ENCODE measurements at places on chromosomes 3 and 15. TPM values are rescaled to one million over a fixed set of nuclear protein-coding genes. Genes with fewer than 3 reads are reported as not detected.

The PTPRG gene
- not detected for total RNA-seq

The CRTAP gene
- total RNA-seq: 84.4 TPM

The SV2B gene
- total RNA-seq: 0.03 TPM

The ANKRD34C gene
- not detected for total RNA-seq

The REC114 gene
- total RNA-seq: not detected

The GCNT3 gene
- not detected for total RNA-seq

The PCLAF gene
- 0.39 TPM for total RNA-seq

DNA sequence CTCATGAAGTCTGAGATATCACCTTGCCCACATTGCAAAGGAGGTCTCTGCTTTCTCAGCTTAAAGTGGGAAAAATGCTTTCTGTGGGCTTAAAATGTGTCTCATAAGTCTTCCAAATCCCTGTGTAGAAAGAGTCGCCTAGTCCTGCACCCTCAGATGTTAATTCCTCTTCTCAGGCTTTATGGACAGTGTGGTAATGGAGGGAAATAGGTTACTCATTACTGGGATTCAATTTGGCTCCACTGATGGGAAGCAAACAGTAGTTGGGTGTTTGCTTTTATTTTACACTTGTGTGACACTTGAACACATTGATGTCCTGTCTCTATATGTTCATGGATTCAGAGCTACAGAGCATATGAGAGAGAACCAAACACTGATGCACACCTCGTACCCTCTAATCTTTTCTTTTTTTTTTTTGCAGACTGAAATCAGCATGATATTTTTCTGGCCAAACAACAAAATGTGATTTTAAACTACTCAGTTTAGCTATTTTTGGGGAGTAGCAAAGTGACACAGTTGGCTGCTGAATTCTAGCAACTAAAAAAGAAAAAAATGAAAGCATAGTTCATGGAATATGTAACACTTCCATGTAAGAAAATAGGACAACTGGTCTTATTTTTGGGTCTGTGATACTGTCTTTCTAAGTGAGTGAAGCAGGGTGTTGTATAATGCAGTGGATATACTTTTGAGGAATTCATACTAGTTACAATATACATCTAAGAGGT is 8.6 kb downstream of the PTPRG start:
- no peaks in the 10 kb centered on the region for H3K4me1 ChIP-seq
- H3K36me3 ChIP-seq: no peaks in the 10 kb centered on the region
- no peaks in the 10 kb centered on the region for H3K27me3 ChIP-seq
- H3K27ac ChIP-seq: no peak overlapping the region
- no peak overlapping the region for H3K4me3 ChIP-seq
- no peak for DNase-seq

GRCh38 chr3:65930648-65931047 is 108.1 kb downstream of the MAGI1 start:
- no peak for DNase-seq
- no peaks in the 10 kb centered on the region for H3K36me3 ChIP-seq
- no peak overlapping the region for H3K4me3 ChIP-seq
- H3K4me1 ChIP-seq: no peaks in the 10 kb centered on the region
- no peak overlapping the region for H3K27ac ChIP-seq
- no peaks in the 10 kb centered on the region for H3K27me3 ChIP-seq

DNA sequence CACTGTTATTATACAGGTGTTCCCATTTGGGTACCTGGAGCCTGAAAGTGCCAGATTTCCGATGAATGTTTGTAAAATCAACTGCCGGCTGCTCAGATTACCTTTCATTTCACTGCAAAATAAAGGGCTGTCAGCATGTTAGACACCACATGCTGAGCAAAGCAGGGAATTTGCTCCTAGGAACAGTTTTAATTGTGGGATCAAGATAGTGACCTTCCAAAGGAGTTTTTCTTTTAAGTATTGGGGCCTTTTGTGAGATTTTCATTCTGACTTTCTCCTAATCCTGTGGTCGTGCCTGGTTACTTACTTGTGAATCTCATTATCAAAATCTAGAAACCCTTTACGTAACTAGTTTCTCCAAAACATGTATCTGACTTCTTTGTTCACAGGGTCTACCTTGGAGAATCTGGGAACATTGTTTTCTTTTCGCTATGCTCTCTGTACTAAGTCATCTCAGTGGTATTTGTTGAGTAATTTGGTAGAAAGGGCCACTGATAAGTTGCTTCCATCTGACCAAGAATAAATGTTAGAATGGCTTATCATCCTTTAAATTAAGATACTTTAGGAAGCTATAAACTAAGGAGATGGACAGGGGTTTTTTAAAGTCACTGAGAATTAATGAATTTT is 40.8 kb upstream of the LRTM1 start:
- no peaks in the 10 kb centered on the region for H3K4me1 ChIP-seq
- no peak overlapping the region for H3K4me3 ChIP-seq
- no peak overlapping the region for H3K27ac ChIP-seq
- H3K36me3 ChIP-seq: no peaks in the 10 kb centered on the region
- H3K27me3 ChIP-seq: no peaks in the 10 kb centered on the region

DNA sequence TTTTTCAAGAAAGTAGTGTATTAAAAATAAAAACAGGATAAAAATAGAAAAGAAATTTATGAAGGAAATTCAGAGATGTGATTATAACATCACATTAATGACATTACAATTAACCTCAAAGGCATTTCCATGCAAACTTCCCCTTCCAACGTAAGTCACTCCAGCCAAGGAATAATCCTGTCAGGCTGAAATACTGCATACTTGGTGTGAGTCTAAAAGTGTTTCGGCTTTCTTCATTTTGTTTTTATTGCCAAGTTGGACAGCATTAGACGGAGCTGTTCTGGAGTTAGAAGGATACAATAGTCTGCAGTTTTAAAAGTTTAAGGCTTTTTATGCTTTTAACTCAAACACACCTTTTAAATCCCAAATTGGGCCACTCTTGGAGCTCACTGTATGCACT is 435.0 kb downstream of the MECOM start:
- DNase-seq: no peak
- no peaks in the 10 kb centered on the region for H3K4me1 ChIP-seq
- H3K4me3 ChIP-seq: no peak overlapping the region
- H3K27ac ChIP-seq: no peak overlapping the region
- H3K27me3 ChIP-seq: no peaks in the 10 kb centered on the region

GRCh38 chr3:189312866-189313265 is 141.1 kb downstream of the TPRG1 start:
- no peaks in the 10 kb centered on the region for H3K36me3 ChIP-seq
- DNase-seq: no peak
- H3K4me1 ChIP-seq: peaks cover 6% of the 10 kb centered on the region
- no peak overlapping the region for H3K4me3 ChIP-seq

DNA sequence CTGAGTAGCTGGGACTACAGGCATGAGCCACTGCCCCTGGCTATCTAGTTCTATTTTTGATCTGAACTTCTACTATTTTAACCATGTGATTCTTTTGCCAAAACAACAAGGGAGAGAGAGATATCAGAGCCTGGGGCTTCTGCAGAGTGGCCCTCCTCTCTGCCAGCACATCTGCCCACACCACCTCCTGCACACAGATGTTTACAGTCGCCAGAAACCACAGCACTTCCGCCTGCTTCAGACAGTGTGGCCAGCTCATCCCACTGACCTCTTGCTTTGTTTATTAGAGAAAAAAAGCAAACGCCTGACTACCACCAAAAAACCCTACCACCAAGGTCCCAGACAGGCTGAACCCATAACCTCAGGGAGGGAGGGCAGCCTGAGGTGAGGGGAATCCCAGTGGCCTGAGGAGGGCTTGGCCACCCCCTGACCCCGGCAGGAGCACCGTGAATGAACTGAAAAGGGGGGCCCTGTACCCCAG is 85.9 kb upstream of the ABHD2 start:
- no peak overlapping the region for H3K4me3 ChIP-seq
- H3K4me1 ChIP-seq: no peaks in the 10 kb centered on the region
- H3K27me3 ChIP-seq: no peaks in the 10 kb centered on the region
- no peak overlapping the region for H3K27ac ChIP-seq
- no peaks in the 10 kb centered on the region for H3K36me3 ChIP-seq
- DNase-seq: no peak

DNA sequence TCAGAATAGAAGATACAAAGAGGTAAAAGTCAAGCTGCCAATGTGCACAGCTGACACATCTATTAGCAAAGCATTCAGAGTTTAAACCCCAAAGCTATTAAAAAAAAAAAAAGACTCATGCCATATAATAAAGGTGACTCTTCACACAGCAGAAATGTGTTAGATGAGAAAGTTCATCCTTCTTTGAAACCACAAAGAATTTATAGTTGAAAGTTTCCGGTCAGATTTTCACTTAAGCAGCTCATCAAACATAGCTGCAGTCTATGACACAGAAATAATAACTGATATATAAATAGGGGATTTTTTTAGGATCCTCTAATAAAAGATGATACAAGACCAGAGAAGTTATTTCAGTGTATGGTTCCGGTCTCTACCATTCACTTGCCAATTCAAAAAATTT is 76.6 kb downstream of the WWTR1 start:
- DNase-seq: no peak
- H3K4me1 ChIP-seq: peaks cover 11% of the 10 kb centered on the region
- no peak overlapping the region for H3K27ac ChIP-seq
- H3K36me3 ChIP-seq: no peaks in the 10 kb centered on the region

GRCh38 chr3:65597226-65597951 is 441.3 kb downstream of the MAGI1 start:
- no peaks in the 10 kb centered on the region for H3K27me3 ChIP-seq
- H3K27ac ChIP-seq: no peak overlapping the region
- no peak for DNase-seq
- H3K4me1 ChIP-seq: no peaks in the 10 kb centered on the region
- H3K36me3 ChIP-seq: no peaks in the 10 kb centered on the region

DNA sequence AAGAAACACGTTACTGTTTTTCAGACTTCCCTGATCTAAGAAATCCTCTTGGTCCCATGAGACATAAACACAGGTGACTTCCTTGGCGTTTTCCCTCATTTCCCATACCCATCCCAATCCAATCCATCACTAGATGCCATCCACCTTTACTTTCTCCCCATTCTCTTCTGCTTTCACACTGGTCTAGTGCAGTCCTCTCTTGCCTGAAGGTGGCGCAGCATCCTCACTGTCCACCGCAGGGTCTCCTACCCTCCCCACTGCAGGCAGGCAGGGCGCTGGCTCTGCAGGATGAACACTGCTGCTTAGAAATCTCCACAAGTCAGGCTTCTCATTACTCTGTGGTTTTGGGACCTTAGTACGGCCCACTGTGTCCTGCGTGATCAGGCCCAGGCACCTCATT is 58.2 kb downstream of the RAB7A start:
- no peaks in the 10 kb centered on the region for H3K27me3 ChIP-seq
- H3K4me1 ChIP-seq: peaks cover 70% of the 10 kb centered on the region
- H3K27ac ChIP-seq: no peak overlapping the region
- peak; percentile 47 for DNase-seq
- no peak overlapping the region for H3K4me3 ChIP-seq
- no peaks in the 10 kb centered on the region for H3K36me3 ChIP-seq

DNA sequence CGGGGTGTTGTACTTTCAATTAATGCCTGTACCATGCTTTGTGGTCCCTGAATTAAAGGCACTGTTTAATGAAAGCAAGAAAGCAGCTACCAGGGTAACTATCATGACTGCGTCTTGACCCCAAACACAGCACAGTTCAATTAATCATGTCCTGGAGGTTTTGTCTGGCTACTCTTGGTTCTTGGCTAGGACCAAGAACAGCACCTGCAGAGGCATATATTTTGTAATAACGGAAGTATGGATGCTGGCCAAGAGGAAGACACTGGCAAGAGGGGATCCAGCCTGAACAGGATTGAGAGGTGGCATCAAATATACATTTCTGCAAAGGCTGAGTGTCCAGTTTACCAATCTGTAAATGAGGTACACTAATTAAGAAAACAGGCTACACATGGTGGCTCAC is 119.9 kb downstream of the FOXP1 start:
- H3K36me3 ChIP-seq: no peaks in the 10 kb centered on the region
- no peak for DNase-seq
- H3K27me3 ChIP-seq: no peaks in the 10 kb centered on the region
- peaks cover 31% of the 10 kb centered on the region for H3K4me1 ChIP-seq
- no peak overlapping the region for H3K4me3 ChIP-seq

GRCh38 chr3:56484122-56484521 is 15.9 kb upstream of the ERC2 start:
- DNase-seq: no peak
- no peaks in the 10 kb centered on the region for H3K4me1 ChIP-seq
- H3K4me3 ChIP-seq: no peak overlapping the region
- H3K27me3 ChIP-seq: no peaks in the 10 kb centered on the region
- H3K27ac ChIP-seq: no peak overlapping the region

DNA sequence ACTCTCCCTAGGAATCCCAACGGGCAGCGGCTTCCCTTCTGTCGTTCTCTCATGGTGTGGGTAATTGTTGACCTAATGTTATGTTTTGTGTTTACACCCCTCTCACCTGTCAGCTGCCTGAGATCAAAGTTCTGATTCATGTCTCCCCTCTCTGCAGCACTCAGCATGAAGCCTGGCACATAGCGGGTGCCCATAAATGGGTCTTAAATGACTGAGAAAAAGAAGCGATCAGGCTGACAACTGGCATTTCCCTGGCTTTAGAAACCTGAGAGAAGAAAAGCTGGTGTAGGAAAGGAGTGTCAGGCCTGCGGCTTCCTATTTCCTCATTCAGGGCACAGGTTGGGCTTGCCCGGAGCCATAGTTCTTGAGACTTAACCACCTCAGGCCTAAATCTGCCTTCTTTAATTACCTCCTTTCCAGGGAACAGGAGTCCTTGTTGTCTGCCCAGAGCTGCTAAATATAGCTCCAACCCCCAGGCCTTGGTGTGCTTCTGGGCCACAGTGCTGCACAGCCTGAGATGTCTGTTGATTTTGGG is 31.8 kb downstream of the LPP start:
- no peaks in the 10 kb centered on the region for H3K36me3 ChIP-seq
- no peak for DNase-seq
- H3K27ac ChIP-seq: no peak overlapping the region
- H3K4me3 ChIP-seq: no peak overlapping the region
- peaks cover 23% of the 10 kb centered on the region for H3K4me1 ChIP-seq

GRCh38 chr15:74159773-74160172 is 13.7 kb upstream of the ISLR start:
- H3K27ac ChIP-seq: no peak overlapping the region
- no peaks in the 10 kb centered on the region for H3K4me1 ChIP-seq
- H3K36me3 ChIP-seq: no peaks in the 10 kb centered on the region
- H3K27me3 ChIP-seq: no peaks in the 10 kb centered on the region
- DNase-seq: no peak

DNA sequence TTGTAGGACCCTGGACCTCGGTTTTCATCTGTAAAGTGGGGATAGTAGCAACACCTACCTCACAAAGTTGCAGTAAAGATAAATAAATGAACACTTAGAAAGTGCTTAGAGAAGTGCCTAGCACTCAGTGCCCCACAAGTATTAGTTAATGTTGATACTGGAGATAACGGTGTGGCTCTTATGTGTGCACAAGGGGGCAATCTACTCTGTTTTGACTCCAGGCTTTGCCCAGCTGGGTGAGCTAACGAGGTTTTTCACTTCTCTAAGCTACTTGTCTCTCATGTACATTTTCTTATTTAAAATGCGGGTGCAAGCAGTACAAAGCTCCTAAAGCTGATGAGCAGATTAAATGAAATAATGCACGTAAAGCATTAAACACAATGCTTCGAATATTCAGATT is 193.5 kb upstream of the ICE2 start:
- H3K4me1 ChIP-seq: peaks cover 18% of the 10 kb centered on the region
- H3K4me3 ChIP-seq: no peak overlapping the region
- H3K36me3 ChIP-seq: no peaks in the 10 kb centered on the region
- H3K27ac ChIP-seq: no peak overlapping the region

GRCh38 chr3:4493941-4494894 is 1.1 kb downstream of the ITPR1 start:
- DNase-seq: no peak
- peak overlapping the region; percentile 71 for H3K27ac ChIP-seq
- H3K36me3 ChIP-seq: no peaks in the 10 kb centered on the region
- H3K4me1 ChIP-seq: peaks cover 41% of the 10 kb centered on the region
- peak overlapping the region; percentile 87 for H3K4me3 ChIP-seq
- no peaks in the 10 kb centered on the region for H3K27me3 ChIP-seq

- no peak overlapping the region for H3K27ac ChIP-seq
- H3K27me3 ChIP-seq: no peaks in the 10 kb centered on the region
- H3K4me1 ChIP-seq: no peaks in the 10 kb centered on the region
- no peak for DNase-seq
- H3K4me3 ChIP-seq: no peak overlapping the region
Observed at GRCh38 chr15:39193611-39194010, 387.3 kb upstream of the THBS1 start.
